Stimulated activated CD4-positive, alpha-beta T cell treated with anti-CD3 and anti-CD28 coated beads, TNF-alpha, amount 100 ng/mL, for 4 hours (primary cell): ENCODE measurements at places on chromosomes 7 and 10.
A peak's percentile ranks its signal among the peaks of the same experiment; 100 is the strongest.

DNA sequence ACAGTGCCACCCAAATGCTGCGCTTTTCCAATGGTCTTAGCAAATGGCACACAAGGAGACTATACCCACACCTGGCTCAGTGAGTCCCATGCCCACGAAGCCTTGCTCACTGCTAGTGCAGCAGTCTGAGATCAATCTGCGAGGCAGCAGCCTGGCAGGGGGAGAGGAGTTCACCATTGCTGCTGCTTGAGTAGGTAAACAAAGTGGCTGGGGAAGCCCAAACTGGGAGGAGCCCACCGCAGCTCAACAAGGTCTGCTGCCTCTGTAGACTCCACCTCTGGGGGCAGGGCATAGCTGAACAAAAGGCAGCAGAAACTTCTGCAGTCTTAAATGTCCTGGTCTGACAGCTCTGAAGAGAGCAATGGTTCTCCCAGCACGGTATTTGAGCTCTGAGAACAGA is 891.2 kb downstream of the PCDH15 start:
- no peak for DNase-seq

- no peak for DNase-seq
Measured at GRCh38 chr10:101229266-101230182, at the start of gene LBX1. Gene LBX1 (minus strand): TSS chr10:101229463. CDS start chr10:101228815, 648 bp downstream.

DNA sequence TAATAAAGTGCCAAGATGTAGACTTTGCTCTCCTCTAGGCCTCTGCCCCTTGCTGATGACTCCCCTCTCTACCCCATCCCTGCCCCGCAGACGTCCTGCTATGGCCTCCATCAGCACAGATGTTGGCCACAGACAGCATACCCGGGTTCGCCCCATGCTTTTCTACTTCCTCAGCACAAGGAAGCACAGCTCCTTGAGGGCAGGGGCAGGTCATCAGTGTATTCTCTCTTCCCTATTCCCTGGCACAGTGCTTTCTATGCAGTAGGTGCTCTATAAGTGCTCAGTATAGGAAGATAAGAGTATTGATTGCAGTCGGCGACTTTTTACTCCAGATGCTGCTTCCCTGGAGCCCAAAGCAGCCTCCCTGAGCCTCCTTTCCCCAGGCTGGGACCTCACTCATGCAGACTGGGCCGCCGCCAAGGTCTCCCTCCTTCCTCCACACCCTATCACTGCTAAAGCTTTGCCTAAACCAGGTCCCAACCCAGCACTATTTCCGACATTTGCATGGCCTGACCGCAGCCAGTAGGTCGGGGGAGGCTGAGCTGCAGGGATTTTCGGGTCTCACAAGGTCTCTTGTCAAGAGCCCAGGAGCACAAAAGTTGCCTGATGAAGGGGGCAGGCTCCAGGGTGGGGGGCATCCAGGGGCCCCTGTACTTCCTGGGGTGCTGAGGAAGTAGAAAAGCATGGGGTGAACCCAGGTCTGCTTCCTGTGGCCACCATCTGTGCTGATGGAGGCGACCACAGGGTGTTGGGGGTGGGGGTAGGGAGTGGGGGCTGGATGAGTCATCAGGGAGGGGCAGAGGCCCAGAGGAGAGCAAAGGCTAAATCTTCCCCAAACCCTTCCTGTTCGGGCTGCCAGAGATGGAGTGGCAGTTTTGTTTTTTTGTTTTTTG is 8.0 kb downstream of the CALHM3 start:
- DNase-seq, result peak; percentile 37

DNA sequence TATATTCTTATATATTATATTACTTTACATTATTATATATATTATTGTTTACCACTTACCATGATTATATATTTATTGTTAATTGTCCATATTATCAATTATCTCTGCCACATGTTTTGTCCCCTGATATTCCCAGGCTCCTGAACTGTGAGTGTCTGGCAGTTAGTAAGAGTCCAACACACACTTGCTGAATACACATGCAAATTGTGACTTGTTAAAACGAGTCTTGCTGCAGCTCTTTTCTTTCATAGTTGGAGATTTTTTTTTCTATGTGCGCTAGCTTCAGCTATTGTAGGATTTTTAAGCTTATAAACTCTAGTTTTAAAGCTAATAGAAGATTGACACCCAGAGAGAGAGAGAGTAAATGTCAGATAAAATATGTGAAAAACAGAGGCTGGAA is 207.8 kb upstream of the FAM3C start:
- no peak for DNase-seq

- no peak for DNase-seq
Measured at GRCh38 chr10:36608251-36608650, 517.1 kb upstream of the ANKRD30A start.

GRCh38 chr7:99005776-99006175 is 127.4 kb downstream of the TRRAP start:
- no peak for DNase-seq

DNA sequence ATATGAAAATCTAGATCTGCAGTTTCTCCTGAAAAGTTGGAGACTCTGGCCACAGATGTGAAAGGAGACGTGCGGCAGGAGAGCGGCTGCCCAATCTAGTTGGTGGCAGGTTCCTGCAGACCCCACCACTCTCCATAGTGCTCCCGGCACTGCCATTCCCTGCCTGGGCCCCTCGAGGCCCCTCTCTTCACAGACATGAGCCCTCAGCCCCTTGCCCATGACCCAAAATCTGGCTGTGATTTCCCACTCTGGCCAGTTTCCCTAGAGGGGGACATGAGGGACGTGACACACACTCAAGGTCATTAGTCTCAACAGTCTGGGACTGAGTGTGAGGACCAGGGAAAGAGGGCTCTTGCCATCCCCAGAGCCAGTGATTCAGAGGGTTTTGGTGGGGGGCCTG is 138.7 kb downstream of the PTPN20 start:
- DNase-seq, result no peak

- DNase-seq, result no peak
Measured at GRCh38 chr10:94088926-94089381, 95.2 kb downstream of the PLCE1 start.

DNA sequence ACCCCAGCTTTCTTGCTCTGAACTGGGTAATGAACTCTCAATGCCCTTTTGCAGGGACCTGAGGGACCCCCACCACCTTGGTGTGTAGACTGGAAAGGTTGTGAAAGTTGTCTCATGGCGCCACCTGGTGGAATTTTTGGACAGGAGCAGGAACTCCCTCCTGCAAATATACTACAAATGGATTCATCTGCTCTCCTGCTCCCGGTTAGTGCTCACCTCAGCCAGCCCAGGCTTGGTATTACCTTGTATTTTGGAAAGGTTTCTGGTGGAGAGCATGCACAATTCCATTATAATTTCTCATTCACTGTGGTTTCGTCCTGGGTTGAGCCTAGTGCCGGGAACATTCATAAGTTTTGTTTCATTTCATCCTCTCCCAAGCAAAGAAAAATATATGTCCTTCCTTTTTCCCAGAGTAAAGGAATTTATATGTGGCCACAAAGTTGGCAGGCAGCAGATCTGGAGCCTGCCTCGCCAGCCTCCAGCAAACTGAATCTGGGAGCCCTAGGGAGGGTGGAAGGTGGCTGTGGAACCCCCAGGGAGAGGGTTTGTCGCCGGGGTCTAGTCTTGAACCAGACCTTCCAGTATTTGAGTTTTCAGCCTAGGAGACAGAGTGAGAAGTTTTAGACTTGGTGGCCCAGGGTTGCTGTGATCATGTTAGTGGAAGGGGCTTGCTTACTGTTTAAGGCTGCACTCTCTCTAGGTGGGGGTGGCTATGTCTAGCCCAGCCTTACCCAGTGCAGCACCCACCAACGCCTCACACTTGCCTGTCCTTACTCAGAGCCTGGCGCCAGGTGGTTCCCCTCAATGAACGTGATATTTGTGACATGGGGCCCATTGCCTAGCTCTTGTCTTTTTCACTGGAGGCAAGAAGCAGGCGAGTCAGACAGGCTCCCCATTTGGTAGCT is 9.5 kb downstream of the FAM241B start:
- DNase-seq, result peak; percentile 32

GRCh38 chr10:121291823-121292222 is 306.4 kb downstream of the FGFR2 start:
- DNase-seq, result no peak

- DNase-seq, result no peak
Measured at GRCh38 chr7:97026715-97027426, 2.2 kb upstream of the DLX5 start.

GRCh38 chr10:32963096-32963495 is 5.1 kb upstream of the ITGB1 start:
- DNase-seq, result no peak

- DNase-seq, result no peak
Measured at GRCh38 chr7:138015096-138015495, 13.2 kb upstream of the CREB3L2 start.

DNA sequence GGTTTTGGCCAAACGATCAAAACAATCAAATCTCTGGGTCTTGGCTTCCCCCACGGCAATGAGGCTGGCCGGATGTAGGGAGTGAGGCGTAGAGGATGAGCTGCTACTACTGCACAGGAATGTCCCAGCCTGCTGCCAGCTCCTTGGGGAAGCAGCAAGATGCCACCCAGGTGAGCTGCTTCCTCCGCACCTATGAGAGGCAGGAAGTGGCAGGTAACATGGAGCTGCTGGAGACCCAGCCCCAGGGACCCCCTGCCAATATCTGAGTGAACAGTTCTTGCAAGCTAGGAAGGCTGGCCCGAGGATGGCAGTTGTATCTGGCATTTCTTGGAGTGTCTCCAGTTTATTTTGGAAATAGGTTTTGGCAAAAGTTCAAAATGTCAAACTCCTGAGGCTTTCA is 413.5 kb downstream of the DNAJB6 start:
- no peak for DNase-seq
